Right atrium auricular region (tissue), 2 donors: ENCODE measurements at places on chromosomes 16 and 17. TPM values are rescaled to one million over a fixed set of nuclear protein-coding genes. Genes with fewer than 3 reads are reported as not detected.

CALB2 gene
- 39.1 TPM for total RNA-seq

DNA sequence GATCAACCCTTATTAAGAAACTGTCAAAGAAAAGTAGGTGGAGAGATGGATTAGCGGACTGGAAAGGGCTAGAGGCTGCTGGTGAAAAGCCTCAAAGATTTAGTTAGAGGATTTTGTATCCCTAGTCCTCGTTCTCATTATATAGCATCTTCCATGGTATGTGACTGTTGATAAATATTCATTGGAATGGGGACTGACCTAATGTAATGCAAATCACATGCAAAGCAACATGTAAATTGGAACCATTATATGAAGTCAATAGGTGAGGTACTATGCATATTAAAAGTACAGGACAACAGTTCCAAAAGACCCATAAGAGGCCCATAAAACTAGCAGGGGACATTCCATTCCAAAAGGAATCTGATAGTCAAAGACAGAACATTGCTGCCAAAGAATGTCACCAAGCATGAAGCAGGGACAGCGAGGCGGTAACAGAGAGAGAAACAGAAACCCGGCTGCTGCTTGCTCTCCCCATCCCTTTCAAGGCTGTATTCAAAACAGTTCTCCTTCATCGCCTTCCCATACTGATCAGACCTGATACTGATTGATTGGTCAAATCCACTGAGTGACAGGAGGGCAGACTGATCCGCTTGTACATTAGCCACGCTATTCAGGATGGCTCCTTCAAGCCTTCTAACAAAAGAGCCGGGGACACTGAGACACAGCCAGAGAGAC lies 44.5 kb downstream of the SOX9 start:
- DNase-seq = no peak

DNA sequence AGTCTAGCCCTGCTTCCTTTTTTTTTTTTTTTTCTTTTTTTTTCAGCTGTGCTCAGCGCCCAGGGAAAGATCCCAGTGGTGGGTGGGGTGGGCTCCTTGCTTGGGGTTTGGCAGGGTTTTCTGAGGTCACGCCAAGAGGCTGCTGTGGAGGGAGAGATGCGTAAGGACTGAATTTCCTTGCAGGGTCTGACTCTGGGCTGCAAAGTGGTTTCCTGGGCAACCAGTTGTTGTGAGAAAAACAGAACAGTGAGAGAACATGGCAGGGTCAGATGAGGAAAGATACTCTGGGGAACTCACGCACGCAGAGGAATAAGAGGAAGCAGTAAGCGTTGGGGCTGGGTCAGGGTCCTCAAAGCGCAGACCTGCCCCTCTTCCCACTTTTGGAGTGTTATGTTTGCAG lies 119.5 kb downstream of the IRF8 start:
- DNase-seq = peak; percentile 68

DNA sequence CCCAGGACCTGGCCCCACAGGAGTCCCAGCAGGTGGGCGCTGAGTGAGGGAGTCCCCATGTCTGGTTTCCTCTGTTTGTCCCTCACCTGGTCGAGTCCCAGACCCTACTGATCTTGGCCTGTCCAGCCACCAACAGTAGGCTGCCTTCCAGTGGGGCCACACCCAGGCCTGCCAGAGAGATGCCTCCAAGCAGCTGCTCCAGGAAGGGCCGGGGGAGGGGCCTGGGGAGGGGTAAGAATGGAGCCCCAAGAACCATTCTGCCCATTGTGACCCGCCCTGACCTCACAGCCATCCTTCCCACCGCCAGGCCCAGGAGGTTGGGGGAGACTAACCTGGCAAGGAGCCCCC lies 736 bp downstream of the SPATA20 start:
- no peak for DNase-seq

DNA sequence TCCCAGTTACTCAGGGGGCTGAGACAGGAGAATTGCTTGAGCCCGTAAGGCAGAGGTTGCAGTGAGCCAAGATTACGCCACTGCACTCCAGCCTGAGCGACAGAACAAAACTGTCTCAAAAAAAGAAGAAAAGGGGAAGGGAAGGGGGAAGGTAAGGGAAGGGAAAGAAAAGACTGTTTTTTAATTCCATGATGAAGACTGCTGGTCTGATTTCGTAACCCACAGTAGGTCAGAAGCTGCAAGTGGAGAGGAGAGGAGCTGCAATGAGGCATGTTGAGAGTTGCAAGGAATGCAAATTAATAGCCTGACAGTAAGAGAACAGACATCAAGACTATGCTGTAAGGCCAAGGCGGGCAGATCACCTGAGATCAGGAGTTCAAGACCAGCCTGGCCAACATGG lies 33.3 kb downstream of the HELZ start:
- no peak for DNase-seq

- DNase-seq = no peak
Observed at GRCh38 chr17:80214878-80215210, 5.3 kb downstream of the SGSH start.

GRCh38 chr17:44844390-44844830 lies 3.3 kb upstream of the HIGD1B start:
- no peak for DNase-seq

- no peak for DNase-seq
Observed at GRCh38 chr16:86343796-86344585, 166.3 kb upstream of the FOXF1 start.

GRCh38 chr16:77711775-77712174 lies 10.5 kb upstream of the NUDT7 start:
- no peak for DNase-seq

GRCh38 chr17:78905541-78905940 lies 2.5 kb upstream of the CEP295NL start:
- DNase-seq = no peak

GRCh38 chr17:15397620-15398019 lies 56.2 kb upstream of the TEKT3 start:
- DNase-seq = peak; percentile 40

NPIPB9 gene
- total RNA-seq = 0.70 TPM

KRTAP1-1 gene
- not detected for total RNA-seq

G6PC1 gene
- total RNA-seq = not detected

DNA sequence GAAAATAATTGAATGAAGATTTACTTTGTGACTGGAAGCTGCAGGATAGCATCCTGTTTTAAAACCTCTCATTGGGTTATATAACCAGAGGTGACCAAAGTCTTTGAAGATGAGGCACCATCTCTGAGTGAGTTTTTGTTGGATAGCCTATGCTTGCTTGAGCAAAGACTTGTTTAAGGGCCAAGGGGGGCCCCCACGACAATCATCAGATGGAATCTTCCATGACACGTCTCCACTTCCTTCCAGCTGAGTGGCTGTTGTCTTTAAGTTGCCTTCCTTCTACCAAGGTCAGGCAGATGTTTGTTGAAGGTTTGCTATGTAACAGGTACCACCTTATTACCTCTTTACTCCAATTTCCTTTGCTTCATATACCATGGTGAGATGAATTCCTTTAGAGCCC lies 188.8 kb downstream of the PRKCA start:
- no peak for DNase-seq

DNA sequence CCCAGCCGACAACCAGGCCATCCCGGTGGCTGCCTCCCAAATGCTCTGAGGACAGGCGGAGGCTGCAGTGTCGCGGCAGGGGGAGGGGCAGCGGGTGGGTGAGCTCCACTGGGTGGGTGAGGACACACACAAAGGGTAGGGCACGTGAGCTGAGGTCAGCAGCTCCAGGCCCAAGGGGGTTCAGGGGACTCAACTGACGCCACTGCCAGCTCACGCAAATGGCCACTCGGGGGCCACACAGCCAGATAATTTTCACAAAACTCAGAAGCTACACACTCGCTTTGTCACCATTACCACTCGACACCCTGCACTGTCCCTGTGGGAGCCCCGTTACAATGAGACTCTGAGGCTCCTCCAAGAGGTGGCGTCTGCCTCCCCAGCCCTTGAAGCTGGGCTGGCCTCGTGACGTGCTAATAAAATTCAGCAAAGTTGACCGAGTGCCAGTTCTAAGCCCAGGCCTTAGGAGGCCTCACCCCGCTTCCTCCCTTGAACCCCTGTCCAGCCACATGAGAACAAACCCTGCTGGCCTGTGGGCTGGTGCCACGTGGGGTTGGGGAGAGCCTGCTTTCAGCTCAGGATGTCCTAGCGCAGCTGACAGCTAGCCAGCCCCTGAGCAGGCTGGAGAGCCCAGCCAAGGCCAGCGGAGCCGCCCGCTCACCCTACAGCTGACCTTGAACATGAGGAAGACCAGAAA lies 56.9 kb downstream of the RMI2 start:
- no peak for DNase-seq

- DNase-seq = no peak
Observed at GRCh38 chr17:53088481-53088880, 734.2 kb upstream of the KIF2B start.

CX3CL1 gene
- total RNA-seq = 17.1 TPM

SLC9A5 gene
- total RNA-seq = 2.4 TPM

DNA sequence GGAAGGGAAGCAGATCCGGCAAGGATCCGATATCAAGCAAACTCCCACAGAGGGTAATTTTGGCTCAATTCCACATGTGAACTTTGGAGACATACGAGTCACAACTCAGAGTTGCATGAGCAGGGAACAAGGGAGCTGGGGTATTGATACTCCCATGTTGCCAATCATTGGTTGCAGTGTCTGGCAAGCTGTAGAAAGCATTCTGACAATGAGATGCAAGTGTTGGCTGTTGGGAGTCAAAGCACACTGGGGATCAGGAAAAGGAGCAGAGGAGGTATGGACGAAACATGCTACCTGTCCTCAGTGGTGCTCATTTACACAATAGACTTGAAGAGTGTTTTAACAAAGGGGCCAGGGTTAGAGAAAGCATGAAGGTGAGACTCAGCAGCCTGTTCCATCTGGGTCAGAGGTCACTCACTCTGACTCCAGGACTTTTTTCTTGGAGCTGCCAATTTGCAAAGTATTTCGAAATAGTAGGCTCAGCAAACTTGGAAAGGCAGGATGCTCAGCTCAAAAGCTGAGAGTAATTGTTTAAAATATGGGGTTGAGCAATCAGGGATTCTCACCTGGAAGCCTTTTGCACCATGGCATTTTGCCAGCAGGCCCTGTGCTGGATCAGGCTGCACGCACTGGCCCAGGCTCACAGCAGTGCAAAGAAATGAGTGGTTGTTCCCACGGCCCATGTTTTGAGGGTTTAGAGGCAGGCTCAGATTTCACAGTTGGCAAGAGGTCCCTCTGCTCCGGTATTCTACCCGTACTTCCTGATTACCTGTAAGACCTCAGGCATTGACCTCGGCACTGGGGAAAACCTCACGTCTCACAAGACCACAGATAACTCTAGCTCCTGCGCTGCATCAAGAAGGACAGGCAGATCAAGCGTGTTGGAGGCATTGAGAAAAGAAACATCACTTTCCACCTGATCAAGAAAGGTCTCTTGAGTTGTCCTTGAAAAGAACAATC lies 17.6 kb upstream of the NKD1 start:
- DNase-seq = peak; percentile 32

- DNase-seq = no peak
Observed at GRCh38 chr16:272633-273546, 2.9 kb downstream of the RGS11 start.

DNA sequence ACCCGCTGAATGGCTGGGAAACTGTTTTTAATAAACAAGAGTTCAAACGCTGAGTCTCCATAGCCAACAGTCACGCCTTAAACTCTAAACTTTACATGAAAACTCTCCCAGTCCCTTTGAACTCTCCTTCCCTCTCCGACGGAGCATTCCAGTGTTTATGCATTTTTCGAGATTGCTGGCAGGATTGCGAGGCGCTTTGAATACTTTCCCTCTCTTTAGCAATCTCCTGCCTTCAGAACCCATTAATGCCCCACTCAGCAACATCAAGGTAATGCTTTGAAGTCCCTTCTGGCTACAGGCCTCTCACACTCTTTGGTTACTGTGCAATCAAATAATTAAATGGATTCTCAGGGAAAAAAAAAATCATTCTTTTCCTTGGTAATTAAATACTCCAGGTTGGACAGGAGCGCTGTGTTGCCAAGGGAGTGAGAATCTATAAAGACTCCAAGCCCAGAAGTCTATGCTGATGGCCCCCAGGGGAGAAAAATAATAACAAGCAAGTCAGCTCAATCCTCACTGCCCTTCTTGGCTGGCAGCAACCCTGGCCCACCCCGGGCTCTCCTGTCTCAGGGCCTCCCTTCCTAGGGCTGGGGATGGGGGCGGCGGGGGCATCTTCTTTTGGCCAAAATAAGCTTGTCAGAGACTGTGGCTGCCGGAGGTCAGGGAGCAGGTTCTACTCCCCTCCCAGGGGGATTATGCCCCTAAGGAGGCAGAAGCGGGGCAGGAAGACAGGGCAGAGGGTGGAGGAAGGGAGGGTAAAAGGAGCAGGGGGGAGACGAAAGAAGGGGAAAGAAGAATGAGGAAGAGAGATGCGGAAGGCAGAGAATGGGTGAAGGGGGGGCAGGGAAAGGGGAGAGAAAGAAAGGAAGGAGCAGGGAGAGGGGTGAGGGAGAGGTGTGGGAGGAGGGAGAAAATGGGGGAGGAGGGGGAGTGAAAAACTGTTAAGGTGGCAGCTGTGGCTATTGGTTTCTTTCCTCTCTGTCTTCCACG lies 45.2 kb downstream of the AXIN2 start:
- no peak for DNase-seq

- no peak for DNase-seq
Observed at GRCh38 chr17:27862840-27863239, 30.3 kb downstream of the LYRM9 start.

KRTAP4-2 gene
- total RNA-seq = not detected

- no peak for DNase-seq
Observed at GRCh38 chr17:13027246-13027645, 9.4 kb upstream of the ELAC2 start.

- no peak for DNase-seq
Observed at GRCh38 chr17:4771519-4772234, at the start of gene TM4SF5. TM4SF5 (plus strand) TSS chr17:4771886; CDS start chr17:4771923, 37 bp downstream.

SMIM36 gene
- not detected for total RNA-seq

EPOP gene
- total RNA-seq = 0.70 TPM

C1QTNF8 gene
- not detected for total RNA-seq

CD300LF gene
- total RNA-seq = not detected

GRCh38 chr16:608019-608418 lies 18.2 kb downstream of the RAB40C start:
- DNase-seq = no peak

DNA sequence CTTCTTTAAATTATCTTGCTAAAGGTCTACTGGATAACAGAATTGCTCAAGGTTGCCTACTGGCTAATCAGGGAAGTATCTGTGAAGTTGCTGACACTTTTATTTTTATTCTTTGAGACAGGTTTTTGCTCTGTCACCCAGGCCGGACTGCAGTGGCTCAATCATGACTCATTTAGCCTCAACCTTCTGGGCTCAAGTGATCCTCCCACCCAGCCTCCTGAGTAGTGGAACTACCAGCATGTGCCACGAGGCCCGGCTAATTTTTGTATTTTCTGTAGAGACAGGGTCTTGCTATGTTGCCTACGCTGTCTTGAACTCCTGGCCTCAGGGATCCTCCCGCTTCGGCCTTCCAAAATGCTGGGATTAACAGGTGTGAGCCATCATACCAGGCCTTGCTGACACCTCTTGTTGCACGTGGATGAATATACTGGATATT lies 43.1 kb downstream of the GLG1 start:
- DNase-seq = peak; percentile 63
